Stimulated activated CD8-positive, alpha-beta memory T cell treated with anti-CD3 and anti-CD28 coated beads, Interleukin-4, amount 100 ng/mL, for 4 hours (primary cell): ENCODE measurements at places on chromosomes 7 and 10.

DNA sequence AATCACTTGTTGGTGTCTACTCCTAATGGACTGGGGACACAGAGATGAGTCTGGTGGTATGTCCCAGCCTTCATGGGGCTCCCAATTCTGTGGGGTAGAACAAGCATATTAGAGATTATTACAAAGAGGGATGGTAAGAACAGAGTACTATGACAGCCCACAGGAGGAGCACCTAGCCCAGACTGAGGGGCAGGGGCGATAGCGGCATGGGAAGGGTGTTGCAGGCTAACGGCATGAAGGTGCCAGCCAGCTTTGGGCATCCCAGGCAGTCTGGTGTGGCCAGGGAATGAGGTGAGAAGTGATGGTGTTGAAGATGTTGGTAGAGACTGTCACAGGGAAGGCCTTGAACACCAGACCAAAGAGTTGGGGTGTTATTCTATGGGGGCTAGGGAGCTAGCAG lies 280.0 kb downstream of the RPS24 start:
- no peak for DNase-seq

DNA sequence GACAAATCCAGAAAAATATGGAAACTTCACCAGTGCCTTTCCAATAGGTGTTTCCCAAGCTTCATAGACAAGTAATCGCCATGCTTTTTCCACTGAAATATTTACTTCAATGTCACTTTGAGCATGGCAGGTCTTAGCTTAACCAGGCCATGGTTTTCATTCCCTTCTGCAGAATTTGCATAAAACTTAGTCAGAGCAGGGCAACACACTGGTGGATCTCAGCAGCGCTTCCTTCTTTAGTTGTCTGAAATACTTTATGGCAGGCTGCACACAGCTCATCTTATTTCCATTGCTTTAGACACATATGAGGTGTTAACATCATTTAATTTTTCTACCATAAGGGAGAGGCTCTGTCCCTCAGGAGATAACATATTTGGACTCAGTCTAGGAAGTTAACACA lies 102.9 kb upstream of the AHR start:
- no peak for DNase-seq

DNA sequence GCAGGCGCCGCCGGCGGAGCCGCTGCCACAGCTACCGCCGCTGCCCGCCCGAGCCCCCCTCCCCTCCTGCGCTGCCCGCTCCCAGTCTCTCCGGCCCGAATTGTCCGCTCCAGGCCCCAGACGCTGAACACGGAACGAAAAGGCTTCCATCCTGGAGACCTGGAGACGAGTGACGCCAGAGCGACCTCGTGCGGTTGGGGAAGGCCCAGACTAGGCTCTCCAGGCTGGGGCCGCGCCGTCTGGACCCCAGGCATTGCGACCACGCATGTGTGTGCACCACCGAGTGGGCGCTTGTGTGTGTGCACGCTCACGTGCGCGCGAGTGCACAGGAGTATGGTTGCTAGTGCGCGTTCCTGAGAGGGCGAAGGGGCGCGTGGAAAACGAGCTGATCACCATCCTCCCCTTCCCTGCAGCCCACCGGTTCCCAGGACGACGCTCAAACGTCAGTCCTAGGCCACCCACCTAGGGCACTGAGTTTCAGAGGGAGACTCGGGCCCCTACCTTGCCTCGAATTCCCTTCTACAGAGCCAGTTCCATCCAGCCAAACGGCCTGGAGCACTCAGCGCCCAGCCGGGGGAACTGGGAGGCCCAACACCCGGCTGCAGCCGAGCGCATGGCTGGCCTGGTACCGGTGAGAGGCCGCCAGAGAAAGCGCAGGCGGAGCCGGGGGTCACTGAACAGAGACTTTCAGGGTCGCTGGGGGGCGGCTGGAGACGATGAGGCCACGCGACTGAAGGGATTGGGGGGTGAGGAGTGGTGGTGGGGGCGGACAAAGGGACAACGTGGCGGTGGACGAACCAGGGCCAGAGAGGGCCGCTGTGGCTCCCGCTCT lies 11.6 kb downstream of the LBX1 start:
- DNase-seq, result no peak

- DNase-seq, result no peak
These were observed 2.3 kb upstream of the NYAP1 start for GRCh38 chr7:100481466-100481865.

GRCh38 chr7:29921404-29922010 lies 68.1 kb downstream of the SCRN1 start:
- no peak for DNase-seq

DNA sequence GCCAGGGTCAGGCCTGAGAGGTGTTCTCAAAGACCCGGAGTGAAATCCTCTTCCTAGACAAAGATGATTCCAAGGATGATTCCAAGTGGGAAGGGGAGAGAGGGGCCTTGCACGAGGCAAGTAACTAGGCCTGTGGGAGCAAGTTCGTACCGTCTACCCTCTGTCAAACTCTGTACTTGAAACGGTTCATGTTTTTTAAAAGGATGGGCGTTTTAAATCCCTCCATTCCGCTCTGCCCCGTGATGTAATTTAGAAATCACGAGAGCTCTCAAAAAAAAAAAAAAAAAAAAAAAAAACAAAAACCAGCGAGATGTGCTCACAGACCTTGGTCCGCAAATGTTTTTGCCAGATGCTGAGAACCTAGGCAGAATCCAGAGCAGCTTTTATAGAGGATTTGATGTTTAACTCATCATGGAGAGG lies 114.7 kb upstream of the CARD11 start:
- no peak for DNase-seq
